Stimulated activated CD8-positive, alpha-beta memory T cell treated with anti-CD3 and anti-CD28 coated beads, Interleukin-7, amount 100 ng/mL, for 4 hours (primary cell): ENCODE measurements at places on chromosomes 6 and 20.

DNA sequence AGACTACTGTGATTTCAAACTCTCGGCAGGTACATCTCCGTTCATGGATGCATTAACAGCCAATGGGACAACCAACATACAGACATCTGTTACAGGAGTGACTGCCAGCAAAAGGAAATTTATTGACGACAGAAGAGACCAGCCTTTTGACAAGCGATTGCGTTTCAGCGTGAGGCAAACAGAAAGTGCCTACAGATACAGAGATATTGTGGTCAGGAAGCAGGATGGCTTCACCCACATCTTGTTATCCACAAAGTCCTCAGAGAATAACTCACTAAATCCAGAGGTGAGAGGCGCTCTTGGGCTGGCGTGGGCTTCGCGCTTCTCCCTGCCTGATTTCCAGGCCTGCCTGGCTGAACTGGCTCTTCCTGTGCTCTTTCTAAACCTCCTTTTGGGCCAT is 68.4 kb downstream of the RPP40 start:
- DNase-seq: no peak

- no peak for DNase-seq
Measured at GRCh38 chr20:20210943-20211273, 157.0 kb upstream of the INSM1 start.

DNA sequence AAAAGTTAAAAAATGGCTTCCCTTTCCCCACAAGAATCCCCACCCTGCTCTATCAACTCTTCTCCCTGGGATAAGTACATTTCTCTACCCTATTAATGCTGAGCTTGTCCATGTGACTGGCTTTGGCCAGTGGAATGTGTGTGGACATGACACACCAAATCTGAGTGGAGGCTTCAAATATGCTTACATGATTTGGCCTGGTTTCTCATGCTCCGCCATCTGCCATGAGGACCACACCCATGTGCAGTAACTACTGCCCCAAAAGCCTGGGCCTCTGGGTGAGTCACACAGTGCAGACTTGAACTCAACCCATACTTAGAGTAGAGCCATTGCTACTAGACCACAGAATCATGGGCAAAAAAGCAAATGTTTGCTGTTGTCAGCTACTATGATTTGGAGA is 65.4 kb downstream of the PRND start:
- no peak for DNase-seq

GRCh38 chr20:50727792-50728485 is 3.4 kb upstream of the PARD6B start:
- DNase-seq: no peak

DNA sequence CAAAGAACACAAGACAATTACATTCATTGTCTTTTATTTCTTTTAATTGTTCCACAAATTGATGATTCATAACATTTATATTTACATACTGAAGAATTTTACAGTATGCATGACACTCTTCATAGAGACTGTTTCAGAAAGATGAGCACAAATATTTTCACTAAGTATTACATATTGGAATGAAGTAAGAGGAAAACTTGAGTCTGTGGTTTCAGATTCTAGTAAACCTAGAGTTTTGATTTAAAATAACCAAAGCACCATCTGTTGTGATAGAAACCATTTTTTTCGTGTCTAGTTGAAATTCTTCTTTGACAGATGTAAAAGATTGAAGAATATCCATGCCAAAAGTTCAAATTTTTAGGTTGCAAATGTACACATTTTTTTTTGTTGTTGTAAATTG is 32.1 kb upstream of the OPN5 start:
- DNase-seq: no peak

GRCh38 chr20:48360342-48360975 is 467.3 kb downstream of the PREX1 start:
- DNase-seq: no peak

- no peak for DNase-seq
Measured at GRCh38 chr20:59743308-59743707, 139.0 kb downstream of the PHACTR3 start.

- no peak for DNase-seq
Measured at GRCh38 chr6:124066269-124066668, 262.6 kb downstream of the NKAIN2 start.

DNA sequence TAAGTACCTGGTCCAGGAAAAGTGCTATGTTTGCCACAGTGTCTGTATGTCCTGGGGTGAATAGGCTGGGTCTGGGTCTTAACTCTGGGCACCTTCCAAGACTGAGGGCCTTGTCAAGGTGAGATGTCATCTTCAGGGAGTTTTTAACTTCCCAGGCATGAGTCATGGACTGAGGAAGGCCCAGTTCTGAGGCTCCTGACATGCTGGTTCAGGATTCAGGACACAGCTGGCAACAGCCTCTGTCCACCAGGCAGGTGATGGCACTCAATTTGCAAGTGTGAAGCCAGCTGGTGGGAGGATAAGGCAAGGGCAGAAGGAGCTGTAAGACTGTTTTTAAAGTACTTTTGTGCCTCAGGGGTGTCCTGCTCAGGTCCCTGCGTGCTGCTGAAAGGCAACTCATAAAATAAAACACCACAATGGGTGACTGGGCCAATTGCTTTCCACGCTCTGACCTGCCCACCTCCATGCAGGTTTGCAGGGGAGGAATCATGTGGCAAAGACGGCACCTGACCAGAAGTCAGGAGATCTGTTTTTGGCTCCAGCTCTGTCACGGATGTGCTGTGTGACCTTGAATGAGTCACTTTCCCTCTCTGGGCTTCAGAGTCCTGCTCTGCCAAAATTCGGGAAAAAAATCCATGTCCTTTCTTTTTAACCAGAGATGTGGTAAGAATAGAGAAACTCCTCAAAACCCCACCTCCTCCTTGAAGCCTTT is 4.9 kb upstream of the PACSIN1 start:
- no peak for DNase-seq

DNA sequence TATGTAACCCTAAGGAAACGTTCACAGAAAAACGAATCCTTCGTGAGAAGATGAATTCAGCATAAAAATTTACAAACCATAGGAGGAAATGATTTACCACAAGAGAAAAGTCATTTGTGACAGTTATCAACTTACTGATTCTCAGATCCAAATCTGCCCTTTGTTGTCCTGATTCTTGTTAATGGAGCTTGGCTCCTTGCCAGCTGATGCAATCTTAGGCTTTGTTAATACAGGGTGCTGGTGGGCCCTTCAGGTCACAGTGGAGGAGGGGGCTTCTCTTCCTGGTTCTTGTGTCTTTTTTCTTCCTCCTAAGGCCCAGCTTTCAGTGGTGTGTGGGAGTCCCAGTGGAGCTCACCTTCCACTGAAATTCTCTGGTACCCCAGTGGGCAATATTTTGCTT is 108.4 kb upstream of the MAP3K7 start:
- no peak for DNase-seq

DNA sequence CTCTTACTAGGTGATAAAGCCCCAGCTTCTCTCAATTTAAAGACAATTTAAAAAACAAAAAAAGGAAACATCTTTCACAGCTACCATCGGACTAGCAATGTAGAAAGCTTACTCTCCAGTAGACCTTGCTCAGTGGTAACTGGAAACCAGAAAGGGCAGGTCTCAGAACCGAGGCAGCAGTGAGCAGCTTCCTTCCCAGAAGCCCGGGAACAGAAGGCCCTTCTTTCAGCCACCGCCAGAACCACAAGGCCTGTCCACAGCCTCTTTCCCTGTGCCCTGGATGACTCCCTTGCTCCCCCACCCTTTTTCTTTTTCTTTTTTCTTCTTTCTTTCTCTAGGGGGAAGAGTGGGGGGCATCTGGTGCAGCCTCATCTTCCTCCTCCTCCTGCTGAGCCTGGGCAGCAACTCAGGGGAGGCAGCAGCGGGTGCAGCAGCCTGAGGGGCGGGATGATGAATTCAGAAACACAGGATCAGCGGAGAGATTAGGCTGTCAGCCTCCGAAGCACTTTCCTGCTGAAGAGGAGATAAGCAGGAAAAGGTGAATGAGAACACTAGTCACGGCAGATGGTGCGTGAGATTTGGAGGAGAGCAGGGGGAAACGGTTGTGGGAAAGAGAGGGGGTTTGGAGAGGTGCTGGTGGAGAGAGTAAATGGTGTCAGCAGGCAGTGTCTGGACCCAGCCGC is 158.5 kb downstream of the ID4 start:
- DNase-seq: no peak

DNA sequence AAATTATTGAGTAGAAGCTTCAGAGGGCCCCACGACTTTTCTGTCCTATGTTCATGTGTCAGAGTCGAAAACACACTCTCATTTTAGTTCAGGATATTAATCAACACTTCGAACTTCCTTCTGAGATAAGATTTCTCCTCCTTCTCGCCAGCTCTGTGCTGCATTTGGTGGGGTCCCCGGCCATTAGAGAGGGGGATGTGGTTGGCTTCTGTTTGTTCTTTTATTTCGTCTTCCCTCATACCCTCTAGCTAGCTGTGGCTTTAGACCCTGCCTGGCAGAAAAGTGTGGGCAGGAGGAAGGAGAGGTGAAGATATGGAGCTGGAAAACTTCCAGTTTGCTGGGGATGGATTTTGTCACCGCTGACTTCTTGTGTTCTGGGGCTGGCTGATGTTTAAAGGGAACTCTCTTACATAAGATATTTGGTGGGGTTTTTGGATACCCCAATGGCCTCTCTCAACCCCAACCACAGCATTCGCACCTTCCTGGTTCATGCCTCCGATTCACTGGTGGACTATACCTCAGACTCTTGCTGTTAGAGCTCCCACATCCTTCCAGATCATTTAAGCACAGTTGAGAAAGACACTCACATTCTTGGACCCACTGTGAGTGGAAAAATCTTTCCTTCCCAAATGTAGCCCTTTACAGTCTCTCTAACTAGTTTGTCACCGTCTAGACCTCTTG is 30.7 kb upstream of the TMX4 start:
- DNase-seq: no peak

DNA sequence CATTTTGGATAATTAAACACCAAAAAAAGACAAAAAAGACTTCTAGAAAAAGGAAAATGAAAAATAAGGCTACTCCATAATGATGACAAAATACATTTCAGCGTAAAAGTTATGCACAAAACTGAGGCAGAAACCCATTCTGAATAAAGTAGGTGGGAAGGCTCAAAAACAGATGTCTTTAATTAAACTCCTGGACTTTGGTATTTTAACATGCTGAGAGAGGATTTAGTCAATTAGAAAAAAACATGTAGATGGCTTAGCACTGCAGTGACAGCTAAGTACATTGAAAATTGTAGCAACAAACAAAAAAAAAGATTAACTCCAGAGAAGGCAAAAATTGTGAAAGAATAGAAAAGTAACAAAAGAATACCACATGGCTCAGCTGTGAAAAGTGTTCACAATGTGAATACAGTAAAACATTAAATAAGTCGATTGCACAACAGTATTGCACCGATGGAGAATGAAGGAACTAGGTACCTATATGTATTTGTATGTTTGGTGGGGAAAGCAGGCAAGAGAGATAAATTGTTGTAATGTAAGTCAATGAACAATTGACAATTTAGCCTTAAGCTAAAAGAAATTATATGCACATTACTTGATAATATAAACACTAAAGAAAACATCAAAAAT is 59.5 kb downstream of the TBC1D32 start:
- DNase-seq: no peak
